ENCODE measurements at places on chromosomes 4 and X.

DNA sequence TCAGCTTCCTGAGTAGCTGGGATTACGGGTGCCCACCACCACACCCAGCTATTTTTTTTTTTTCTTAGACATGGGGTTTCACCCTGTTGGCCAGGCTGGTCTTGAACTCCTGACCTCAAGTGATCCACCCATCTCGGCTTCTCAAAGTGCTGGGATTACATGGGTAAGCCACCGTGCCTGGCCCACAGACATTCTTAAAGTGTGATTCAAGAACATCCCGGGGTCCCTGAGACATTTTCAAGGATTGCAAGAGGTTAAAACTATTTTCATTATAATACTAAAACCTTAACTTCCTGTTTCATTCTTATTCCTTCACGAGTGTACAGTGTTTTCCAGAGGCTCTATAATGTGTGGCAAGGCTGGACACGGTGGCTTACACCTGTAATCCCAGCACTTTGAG, 318.7 kb downstream of the CAMK2D start:
- no peak for DNase-seq
- no peak overlapping the region for H3K4me3 ChIP-seq
- H3K4me1 ChIP-seq: peaks cover 9% of the 10 kb centered on the region
- H3K27ac ChIP-seq: no peak overlapping the region

GRCh38 chr4:86356425-86357210, 3.2 kb downstream of the MAPK10 start:
- no peak for DNase-seq
- peaks cover 21% of the 10 kb centered on the region for H3K27me3 ChIP-seq

- peaks cover 19% of the 10 kb centered on the region for H3K27me3 ChIP-seq
- no peak overlapping the region for H3K27ac ChIP-seq
- H3K4me1 ChIP-seq: peaks cover 2% of the 10 kb centered on the region
- H3K36me3 ChIP-seq: no peaks in the 10 kb centered on the region
- DNase-seq: no peak
These were observed 105.8 kb upstream of the CBR4 start for GRCh38 chr4:169115897-169116254.

GRCh38 chrX:150833454-150834056, 64.9 kb downstream of the CD99L2 start:
- no peak for DNase-seq
- no peak overlapping the region for H3K27ac ChIP-seq
- no peaks in the 10 kb centered on the region for H3K36me3 ChIP-seq
- H3K4me3 ChIP-seq: no peak overlapping the region

GRCh38 chrX:41858161-41858775, 65.1 kb downstream of the CASK start:
- DNase-seq: no peak
- peaks cover 2% of the 10 kb centered on the region for H3K36me3 ChIP-seq
- no peaks in the 10 kb centered on the region for H3K27me3 ChIP-seq
- H3K27ac ChIP-seq: no peak overlapping the region
- H3K4me1 ChIP-seq: peaks cover 24% of the 10 kb centered on the region

GRCh38 chr4:74941123-74941522, 8.2 kb downstream of the PARM1 start:
- no peak overlapping the region for H3K27ac ChIP-seq
- no peak overlapping the region for H3K4me3 ChIP-seq
- H3K36me3 ChIP-seq: no peaks in the 10 kb centered on the region
- peaks cover 10% of the 10 kb centered on the region for H3K27me3 ChIP-seq
- DNase-seq: no peak

- H3K36me3 ChIP-seq: no peaks in the 10 kb centered on the region
- no peak overlapping the region for H3K27ac ChIP-seq
- no peak for DNase-seq
- H3K4me3 ChIP-seq: no peak overlapping the region
These were observed 541 bp downstream of the AIMP1 start for GRCh38 chr4:106316773-106317409.

Measured in T-helper 17 cell (primary cell).